Activated naive CD4-positive, alpha-beta T cell treated with Interleukin-2 at 50 U/mL for 16 hours (primary cell): ENCODE measurements at places on chromosomes 1 and 21.

DNA sequence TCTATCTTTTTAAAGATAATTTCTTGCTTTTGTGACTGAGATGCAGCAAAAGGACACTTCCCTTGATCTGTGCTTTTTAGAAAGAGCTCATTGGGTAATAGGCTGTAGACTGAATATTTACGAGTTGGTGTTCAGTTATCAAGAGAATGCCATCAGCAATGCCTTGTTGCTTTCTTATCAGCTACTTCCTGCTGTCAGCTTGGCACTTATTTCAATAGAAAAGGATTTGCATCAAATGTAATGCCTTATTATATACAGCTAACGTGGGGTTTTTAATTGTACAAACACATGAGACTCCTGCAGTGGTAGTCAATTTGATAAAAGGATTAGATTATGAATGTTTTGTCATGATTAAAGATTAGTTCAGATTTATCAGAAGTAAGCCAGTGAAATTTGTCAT is 122.2 kb downstream of the ADGRL2 start:
- DNase-seq = no peak

DNA sequence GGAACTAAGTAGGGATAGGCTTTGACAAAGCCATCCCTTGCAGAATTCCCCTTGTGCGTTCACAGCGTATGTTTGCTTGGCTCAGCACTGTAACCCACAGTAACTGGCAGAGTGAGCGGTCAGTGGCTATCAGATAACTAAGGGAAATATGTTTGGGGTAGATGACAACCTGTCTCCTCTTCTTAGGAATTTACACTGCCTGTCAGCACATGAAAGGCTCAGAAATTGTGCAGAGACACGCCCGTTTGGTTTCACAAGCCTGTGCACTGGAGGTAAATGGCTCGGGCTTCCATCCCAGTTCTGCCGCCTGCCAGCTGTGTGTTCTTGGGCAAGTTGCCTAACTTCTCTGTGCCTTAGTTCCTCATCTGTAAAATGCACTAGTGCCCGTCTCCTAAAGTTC is 101.2 kb downstream of the PRDM2 start:
- DNase-seq = no peak

DNA sequence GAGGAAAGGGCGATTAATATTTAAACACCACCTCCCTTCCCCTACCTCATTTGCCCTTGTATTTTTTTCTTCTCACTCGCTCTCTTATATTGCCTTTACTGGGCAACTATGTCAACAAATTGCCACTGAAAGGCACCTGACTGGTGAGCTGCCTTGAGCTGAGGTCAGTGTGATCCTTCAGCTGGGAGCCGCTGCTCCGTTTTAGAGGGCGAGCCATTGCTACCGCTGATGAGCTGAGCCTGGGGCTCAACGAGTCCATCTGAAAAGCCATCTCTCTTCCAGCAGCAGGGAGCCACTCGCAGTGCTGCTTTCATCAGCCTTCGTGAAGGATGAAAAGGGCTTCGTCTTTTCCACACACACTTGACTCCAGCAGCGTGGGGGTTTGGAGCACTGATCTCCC is 108.0 kb upstream of the KIF26B start:
- DNase-seq = no peak

- no peak for DNase-seq
Measured at GRCh38 chr1:23296931-23297330, 47.2 kb downstream of the HNRNPR start.

DNA sequence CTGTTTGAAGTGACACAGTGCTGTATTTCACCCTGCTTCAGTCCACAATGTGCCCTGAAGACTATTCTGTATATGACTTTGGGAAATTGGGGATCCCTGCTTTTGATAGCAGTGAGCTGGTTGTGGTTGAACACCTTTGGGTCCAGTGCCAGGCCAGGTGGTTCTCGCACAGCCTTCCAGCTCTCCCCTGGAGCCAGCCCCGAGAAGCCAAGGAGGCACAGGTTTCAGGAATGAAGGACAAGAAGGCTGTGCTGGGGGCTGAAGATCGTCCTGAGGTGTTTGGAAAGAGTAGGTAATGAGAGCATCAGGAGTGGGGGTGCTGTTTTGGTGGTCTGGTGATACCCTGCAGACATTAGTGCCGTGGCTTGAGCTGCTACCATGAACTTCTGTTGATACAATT is 131.4 kb upstream of the COL6A1 start:
- no peak for DNase-seq
